Glomerular endothelial cell (primary cell): ENCODE measurements at places on chromosomes 3 and 15.

GRCh38 chr15:66919421-66919820 lies 146.0 kb upstream of the SMAD3 start:
- DNase-seq, result no peak

DNA sequence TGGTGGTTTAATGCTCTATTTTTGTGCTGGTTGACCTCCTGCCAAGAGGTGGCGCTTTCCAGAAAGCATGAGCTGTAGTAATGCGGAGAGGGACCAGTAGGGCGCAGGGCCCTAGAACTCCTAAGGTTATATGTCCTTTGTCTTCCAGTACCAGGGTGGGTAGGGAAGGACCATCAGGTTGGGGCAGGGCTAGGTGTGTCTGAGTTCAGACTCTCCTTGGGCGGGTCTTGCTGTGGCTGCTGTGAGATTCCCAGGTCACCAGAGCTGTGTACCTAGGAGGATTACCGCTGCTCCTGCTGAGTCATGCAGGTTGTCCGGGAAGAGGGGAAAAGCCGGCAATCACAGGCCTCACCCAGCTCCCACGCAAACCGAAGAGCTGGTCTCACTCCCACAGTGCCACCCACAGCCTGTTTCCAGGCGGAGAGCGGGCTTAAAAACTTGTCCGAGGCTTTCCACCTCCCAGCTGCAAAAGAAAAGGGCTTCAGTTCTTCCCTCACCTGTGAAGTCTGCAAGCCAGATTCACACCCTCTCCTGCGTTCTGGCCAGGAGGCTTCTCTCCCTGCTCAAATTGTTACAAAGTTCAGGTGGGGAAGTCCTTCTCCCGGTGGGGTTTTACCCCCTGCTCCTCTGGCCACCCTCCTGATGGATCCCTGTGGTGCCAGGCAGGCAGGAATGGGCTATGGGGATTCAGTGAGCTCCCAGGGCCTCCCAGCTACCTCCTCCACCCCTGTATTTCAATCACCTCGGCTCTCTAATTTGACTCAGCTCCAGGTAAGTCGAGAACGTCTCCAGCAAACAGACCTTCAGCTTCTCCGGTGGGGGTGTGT lies 37.7 kb upstream of the BCHE start:
- DNase-seq, result no peak

DNA sequence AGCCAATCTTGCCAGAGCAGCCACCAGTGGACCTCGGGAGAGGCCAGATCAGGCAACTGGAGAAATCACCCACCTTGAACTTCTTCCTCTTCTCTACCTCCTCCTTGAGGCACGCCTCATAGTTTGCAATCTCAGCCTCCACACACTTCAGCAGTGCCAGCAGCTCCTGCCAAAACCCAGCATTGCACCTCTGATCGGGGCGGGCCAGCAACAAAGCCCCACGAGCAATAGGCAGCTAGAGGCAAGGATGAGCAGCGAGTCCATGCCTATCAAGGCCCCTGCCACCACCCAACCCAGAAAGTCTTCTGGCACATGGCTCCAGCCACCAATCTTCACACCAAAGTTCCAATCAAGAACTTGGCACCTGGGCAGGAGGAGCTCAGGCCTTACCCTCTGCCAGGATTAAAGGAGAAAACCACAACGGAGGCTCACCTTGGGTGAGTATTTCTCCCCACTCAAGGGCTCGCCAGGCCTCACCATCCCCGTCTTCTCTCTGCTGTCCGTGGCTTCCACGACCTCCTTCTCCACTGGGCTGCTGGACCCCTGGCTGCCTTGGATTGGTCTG lies 42.1 kb downstream of the SEMA3G start:
- DNase-seq, result no peak

GRCh38 chr15:89406218-89406939 lies 71.8 kb upstream of the POLG start:
- DNase-seq, result no peak

GRCh38 chr3:175224051-175224450 lies 364.9 kb downstream of the NAALADL2 start:
- DNase-seq, result no peak
